CD4-positive, alpha-beta T cell treated with Interleukin-12 subunit alpha and Interleukin-12 subunit beta, for 1 hour (primary cell): ENCODE measurements at places on chromosomes 13 and 19.

DNA sequence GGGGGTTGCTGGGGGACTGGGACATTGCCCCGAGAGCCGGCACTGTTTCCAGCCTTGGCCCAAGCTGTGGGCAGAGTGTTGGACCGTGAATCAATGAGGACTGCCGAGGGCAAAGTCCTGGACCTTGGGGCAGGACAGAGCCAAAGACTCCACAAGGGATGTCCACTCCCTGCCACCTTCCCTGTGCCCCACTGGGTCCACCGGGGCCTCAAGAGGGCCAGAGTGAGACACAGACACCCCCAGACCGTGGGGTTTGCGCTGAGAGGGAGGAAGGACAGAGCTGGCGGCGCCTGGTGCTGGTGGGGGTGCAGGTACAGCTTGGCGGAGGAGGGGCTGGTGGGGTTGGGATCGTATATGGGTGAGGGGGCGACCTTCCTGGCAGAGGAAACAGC is 11.8 kb downstream of the MAST3 start:
- DNase-seq, result no peak

GRCh38 chr19:3131168-3131567 is 4.7 kb upstream of the GNA15 start:
- peak; percentile 55 for DNase-seq

GRCh38 chr19:49315111-49315510 is 9.9 kb downstream of the SLC6A16 start:
- DNase-seq, result no peak

- DNase-seq, result no peak
Measured at GRCh38 chr13:114032126-114032799, 58.4 kb upstream of the C13orf46 start.

GRCh38 chr19:52533901-52534300 is 6.4 kb downstream of the ZNF808 start:
- no peak for DNase-seq

- peak; percentile 48 for DNase-seq
Measured at GRCh38 chr13:21849323-21849722, 178.4 kb downstream of the FGF9 start.

DNA sequence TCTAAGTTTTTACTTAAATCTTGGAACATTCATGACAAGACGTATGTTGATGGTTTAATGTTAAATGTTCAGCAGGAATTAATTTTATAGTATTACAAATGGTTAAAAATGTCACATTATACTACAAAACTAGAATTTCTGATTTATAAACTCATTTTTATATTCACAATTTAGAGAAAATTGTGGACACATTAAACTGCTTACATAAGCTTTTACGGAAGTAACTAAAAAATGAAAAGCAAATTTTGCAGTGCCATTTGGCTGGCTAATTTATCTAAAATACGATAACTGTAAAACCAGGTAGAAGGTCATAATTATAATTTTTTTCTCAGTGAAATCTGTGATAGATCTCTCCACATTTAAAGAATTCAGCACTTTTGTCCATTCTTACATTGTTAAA is 190.2 kb upstream of the GPC6 start:
- DNase-seq, result no peak

- no peak for DNase-seq
Measured at GRCh38 chr13:100063333-100063732, 25.6 kb upstream of the PCCA start.

GRCh38 chr13:45320876-45321629 is 19.9 kb downstream of the TPT1 start:
- DNase-seq, result no peak

- no peak for DNase-seq
Measured at GRCh38 chr13:22945321-22946226, 235.2 kb upstream of the SGCG start.

- no peak for DNase-seq
Measured at GRCh38 chr19:49165865-49166301, 8.3 kb downstream of the TRPM4 start.

DNA sequence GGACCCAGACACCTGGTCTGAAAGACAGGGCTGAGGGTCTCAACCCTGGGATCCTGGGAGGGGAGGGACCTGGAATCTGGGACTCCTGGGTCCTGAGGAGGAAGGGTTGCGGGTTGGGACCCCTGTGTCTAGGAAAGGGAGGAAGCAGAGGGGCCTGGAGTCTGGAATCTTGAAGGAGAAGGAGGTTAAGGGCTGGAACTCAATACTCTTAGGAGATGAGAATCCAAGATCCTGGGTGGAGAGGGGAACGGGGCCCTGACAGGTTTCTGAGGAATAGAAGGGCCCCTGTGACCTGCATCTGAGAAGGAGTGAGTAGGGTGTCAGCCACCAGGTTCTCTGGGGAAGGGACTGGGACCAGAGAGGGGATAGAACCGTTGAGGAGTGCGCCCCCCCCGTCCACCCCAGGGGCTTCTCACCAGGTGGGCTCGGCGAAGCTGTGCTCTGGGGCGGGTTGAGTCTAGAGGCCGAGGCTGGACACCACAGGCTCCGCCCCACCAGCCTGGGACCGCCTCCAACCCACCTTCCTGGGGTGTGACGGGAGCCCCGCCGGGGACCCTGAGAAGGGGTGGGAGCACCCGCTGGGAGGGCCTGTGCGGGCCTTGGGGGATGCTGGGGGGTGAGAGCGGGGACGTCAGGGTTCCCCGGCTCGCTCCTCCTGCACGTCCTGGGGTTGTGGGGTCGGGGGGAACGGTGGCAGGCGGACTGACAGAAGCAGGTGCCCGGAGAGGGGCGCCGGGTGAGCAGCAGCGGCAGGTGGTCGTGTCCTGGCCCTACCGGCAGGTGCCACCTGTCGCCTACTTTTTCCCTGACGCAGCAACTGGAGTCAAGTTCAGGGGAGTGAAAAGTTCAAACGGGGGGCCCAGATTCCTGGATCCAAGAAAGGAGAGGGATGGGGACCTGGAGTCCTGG is at the start of gene MAMSTR:
TSS of gene MAMSTR (minus strand) at position 463 of the 909 bp plus-strand sequence. CDS start 694 bp downstream, outside the sequence.
- DNase-seq, result no peak

- peak; percentile 47 for DNase-seq
Measured at GRCh38 chr19:937259-937694, 11.4 kb downstream of the ARID3A start.

- no peak for DNase-seq
Measured at GRCh38 chr13:29619995-29620394, 24.5 kb upstream of the SLC7A1 start.

DNA sequence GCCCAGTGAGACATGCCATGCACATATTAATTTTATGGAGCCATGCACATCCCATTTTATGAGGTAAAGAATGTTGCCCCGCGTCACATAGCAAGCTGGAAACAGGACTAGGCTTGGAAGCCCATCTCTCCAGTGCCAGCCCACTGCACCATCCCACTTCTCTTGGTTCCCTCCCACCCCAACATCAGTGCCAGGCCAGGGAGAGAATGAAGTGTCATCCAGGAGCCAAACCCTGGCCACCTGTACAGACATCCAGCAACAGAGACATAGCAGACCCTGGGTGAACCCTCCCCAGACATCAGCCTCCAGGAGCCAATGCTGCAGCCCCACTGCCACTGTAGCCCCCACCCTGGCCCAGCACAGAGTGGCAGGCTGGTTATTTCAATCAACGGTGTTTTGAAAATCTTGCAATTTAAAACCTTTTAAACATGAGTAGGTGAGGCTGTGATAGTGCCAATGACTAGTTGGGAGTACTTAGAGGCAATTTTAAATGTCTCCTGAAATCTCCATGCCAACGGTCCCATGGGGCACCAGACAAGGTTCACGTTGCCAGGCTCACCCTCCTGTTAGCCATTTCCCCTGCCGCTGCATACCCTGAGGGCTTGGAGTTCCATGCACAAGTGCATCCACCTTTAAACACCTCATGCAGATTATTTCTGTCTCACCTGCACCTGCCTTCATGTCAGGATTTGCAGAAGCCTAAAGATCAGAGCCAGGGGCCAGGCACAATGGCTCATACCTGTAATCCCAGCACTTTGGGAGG is 34.7 kb downstream of the VSTM2B start:
- DNase-seq, result no peak

- no peak for DNase-seq
Measured at GRCh38 chr13:110331362-110331761, 24.3 kb downstream of the COL4A2 start.

- peak; percentile 90 for DNase-seq
Measured at GRCh38 chr19:10603084-10603872, 16.2 kb upstream of the AP1M2 start.

- no peak for DNase-seq
Measured at GRCh38 chr13:55553701-55554100, 1587.0 kb upstream of the PRR20A start.

GRCh38 chr19:49954933-49955332 is 6.0 kb downstream of the SIGLEC11 start:
- no peak for DNase-seq

DNA sequence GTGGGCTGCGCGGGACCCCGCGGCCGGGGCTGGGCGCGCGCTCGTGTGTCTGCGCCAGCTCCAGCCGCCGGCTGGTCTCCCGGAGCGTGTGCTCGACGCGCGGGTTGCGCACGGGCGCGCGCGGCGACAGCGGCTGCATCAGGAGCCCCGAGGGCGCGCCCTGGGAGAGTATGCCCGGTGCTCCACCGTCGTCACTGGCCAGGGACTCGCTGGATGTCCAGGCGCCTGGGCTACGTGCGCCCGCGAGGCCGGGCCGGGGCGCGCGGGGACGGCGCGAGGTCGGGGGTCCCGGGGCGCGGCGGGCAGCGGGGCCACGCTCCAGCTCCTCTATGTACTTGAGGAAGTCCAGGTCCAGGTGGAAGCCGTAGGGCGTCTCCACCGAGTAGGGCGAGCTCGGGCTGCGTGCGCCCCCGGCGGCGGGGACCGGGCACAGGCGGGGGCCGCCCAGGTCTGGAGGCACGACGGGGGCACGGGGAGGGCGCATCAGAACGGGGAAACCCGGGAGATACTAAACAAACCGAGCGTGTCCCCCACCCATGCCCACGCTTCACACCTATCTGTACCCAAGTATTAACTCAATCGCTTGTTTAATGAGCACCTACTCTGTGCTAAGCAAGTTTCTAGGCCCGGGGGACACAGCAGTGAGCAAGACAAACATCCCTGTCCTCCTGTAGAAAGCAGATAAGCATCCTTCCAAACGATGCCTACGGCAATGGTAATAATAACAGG is 7.6 kb downstream of the KANK3 start:
- peak; percentile 26 for DNase-seq

GRCh38 chr19:56080669-56081401 is 40.3 kb downstream of the ZNF787 start:
- peak; percentile 71 for DNase-seq

- no peak for DNase-seq
Measured at GRCh38 chr19:37914908-37915307, 7.9 kb downstream of the SIPA1L3 start.

GRCh38 chr13:48712141-48712540 is 58.4 kb downstream of the CYSLTR2 start:
- DNase-seq, result no peak

- no peak for DNase-seq
Measured at GRCh38 chr13:98026457-98026857, 73.0 kb downstream of the IPO5 start.

GRCh38 chr19:39436350-39436716 is 584 bp upstream of the RPS16 start:
- DNase-seq, result no peak

- no peak for DNase-seq
Measured at GRCh38 chr13:54033323-54033861, 1004.8 kb downstream of the OLFM4 start.

DNA sequence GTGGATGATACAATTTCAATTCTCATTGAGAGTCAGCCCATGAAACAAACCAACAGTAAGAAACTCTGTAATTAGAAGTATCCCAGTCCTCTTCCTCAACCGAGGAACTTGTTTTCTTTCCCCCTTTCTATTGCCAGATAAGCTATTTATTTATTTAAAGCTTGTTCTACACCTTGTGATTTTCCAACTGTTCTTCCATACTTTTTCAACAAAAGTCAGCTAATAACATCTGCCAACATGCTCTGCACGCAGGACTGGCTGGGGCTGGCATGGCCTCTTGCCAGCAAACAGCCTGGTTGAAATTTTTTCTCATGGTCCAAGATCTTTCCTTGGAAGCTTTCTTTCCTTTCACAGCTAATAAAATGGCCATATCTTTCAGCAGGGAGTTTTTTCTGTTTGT is 2.9 kb upstream of the IRS2 start:
- DNase-seq, result no peak

- DNase-seq, result peak; percentile 57
Measured at GRCh38 chr19:1837625-1838105, 10.6 kb downstream of the REXO1 start.

DNA sequence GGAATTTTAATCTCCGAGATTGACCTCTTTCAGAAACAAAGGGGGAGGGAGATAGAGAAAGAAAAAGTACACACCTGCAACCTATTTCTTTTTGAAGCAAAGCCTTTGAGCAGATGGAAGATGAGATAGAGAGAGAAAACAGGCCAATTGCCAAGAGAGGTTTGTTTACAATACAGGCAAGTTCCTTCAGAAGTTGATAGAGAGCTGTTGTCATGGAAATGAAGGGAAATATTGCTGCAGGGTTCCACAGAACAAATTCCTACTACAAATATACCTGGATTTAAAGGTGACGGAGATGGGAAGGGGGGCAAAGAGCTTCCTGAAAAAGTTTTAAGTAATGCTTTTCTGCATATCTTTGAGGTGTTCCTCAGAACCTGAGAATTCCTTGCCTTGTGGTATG is 388.4 kb downstream of the NDFIP2 start:
- no peak for DNase-seq

DNA sequence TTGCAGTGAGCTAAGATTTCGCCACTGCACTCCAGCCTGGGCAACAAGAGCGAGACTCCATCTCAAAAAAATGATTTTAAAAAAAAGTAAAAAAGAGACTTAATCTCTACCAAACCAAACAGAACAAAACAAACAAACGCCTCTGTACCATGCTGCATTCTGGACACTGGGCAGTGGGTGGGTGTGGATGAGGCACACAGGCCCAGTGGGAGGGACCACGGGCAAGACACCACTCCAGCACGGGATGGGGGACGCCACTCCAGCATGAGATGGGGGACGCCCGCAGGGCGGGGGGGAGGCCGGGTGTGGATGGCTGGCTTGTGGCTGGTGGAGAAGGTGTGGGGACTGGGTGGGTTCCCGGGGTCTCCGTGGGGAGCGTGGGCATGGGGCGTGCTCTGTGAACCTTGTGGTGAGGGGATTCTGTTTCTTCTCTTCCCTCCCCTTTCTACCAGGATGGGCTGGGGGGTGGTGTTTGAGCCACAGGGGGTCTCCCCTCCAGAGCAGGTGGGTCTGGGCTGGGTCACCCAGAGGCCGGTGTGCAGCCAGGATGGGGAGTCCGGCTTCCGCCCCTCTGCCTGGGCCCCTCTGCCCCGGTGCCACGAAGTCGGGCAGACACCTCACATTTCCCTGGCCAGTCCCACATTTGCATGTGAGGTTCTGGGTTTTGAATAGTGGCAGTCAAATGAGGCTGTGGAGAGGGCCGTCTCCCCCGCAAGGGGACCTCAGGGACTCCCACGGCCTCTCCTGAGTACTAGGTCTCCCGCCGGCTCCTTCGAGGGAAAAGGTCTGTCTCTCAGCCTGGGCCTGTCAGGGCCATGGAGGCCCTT is 23.9 kb upstream of the MATK start:
- DNase-seq, result no peak

DNA sequence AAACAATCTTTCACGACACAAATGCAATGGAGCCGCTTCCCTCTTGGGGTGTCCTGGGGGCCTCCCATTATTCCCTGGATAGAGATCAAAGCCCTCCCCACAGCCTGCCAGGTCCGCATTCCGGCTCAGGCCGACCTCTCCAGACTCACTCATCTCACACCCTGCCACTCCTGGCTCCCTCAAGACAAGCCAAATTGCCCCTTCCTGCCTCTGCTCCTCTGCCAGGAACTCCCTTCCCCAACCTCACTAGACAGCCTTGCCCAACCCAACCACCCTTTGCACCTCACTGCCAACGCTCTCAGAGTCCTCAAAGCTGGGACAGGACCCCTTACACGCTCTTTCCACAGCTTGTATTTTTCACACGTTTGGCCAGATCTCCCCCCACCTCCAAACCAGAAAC is 1.5 kb downstream of the ABHD17A start:
- peak; percentile 35 for DNase-seq
